Esophagus (tissue), 2 donors: ENCODE measurements at places on chromosomes 4 and X. TPM values are rescaled to one million over a fixed set of nuclear protein-coding genes. Genes with fewer than 3 reads are reported as not detected.

The PNMA5 gene
- polyA plus RNA-seq: not detected

The NXF2 gene
- polyA plus RNA-seq: not detected

The MAGEH1 gene
- 3.7 TPM for polyA plus RNA-seq

The SLC2A9 gene
- 5.8 TPM for polyA plus RNA-seq

The TENM3 gene
- 0.39 TPM for polyA plus RNA-seq
